ENCODE measurements at places on chromosomes 5 and 9.
A peak's percentile ranks its signal among the peaks of the same experiment; 100 is the strongest.

GRCh38 chr5:146069780-146070099, 35.6 kb downstream of the PLAC8L1 start:
- DNase-seq = no peak

- DNase-seq = no peak
These were observed 71.0 kb upstream of the RNU6ATAC start for GRCh38 chr9:134235366-134235765.

GRCh38 chr9:15416880-15417279, 5.8 kb upstream of the SNAPC3 start:
- no peak for DNase-seq

DNA sequence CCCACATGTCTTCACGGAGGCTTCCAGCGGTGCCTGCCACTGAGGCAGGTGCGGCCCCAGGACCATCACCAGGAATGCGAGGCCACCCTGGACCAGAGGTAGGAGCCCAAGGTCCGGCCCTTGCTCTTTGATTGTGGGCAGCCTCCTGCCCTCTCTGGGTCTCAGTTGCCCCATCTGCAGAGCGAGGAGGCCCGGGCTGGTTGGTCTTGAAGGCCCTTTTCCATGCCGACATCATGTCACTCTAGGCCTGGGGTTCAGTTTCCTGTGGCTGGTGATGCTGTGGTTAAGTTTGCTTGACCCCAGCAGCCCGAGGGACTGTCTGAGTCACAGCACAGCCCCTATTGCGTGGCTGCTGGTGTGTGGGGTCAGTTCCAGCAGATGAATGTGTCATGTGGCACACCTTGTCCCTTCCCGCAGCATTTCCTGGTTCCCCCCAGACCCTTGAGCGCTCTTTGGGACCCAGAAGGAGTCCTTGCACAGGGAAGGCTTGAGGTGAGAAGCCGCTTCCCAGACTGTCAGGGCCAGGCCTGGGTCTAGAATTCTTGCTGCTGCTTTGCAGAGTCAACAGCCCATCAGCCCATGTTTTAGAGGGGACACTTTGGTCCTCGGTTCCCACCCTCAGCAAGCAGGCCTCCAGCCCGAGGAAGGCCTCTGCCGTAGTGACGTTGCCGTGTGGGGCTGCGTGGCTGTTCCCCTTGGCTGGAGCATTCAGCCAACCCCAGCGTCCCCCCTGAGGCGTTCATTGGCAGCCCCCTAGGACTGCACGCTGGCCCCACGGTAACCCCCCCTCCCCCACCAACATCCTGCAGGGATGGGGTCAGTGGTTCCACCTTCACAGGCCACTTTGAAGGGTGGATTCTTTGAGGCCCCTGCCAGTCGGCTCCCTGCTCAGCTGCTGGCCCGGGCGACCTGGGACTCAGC, 31.0 kb upstream of the HMCN2 start:
- DNase-seq = no peak

GRCh38 chr5:151095341-151096000, 14.6 kb upstream of the TNIP1 start:
- peak; percentile 22 for DNase-seq

DNA sequence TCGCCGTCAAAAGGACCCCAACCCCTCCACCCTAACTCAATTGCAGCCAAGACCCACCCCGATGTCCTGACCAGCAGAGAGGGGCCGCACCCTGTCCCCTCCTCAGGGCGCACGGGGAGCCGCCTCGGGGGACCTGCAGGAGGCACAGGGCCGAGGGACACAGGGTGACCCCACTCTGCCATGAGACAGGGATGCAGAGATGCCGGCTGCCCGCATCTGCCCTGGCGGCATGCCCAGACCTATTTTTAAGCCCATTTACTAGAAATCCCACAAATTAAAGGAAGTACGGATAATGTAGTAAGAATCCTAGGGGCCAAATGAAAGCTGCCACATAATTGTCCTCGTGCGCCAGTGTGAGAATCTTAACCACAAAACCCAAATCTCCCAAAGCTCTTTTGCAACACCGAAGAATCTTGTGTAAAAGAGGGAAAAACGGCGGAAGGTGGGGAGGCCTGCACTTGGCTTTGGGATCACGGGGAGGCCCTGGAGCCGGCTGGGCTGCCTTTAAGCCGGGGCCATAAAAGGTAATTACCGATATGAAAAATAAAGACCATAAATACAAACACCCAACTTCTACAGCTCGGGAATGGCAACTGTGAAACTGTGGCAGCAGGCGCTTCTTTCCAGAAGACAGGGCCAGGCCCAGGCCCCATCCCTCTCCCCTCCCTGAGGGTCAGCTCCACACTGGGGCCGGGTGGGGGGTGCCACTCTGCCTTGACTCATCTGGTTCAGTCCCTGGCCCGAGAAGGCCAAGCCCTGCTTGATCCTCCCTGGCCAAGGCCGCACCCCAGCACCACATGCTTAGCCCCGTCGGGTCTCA, 35.0 kb downstream of the NACC2 start:
- DNase-seq = no peak

DNA sequence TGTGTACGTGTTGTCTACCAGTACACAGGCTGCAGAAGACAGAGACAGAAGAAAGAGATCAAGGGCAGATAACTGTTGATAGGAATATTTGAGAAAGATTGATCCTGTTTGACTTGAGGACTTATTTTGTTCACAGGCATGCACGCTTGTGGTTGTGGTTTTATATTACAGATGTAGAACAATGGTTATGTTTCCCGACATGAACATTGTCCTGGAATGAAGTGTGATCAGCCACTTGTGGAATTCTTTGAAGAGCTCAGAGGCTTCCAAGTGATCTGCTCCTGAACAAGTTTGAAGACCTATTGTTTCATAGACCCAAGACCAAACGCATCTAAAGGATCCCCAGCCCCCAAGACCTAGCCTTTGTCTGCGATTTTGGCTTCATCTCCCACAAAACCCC, 13.7 kb downstream of the TEX53 start:
- DNase-seq = no peak

DNA sequence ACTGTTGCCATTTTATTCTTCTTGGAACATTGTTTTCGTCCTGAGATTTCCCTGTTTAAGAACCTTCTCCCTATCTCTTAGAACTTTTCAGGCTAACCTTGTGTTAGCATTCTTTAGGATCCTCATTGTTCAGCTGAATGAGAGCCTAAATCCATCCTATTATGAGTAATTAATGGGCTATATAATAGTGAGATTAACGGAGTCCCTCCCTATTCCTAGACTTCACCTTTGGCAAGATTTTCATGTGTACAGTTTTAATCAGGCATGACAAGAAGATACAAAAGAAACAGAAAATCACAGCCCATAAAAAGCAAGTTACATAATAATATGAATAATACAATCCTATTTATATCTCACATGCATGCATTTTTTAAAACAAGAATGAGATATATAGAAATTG, 9.1 kb upstream of the MSMP start:
- DNase-seq = no peak

GRCh38 chr5:76548525-76549229, 74.5 kb downstream of the F2RL2 start:
- no peak for DNase-seq

DNA sequence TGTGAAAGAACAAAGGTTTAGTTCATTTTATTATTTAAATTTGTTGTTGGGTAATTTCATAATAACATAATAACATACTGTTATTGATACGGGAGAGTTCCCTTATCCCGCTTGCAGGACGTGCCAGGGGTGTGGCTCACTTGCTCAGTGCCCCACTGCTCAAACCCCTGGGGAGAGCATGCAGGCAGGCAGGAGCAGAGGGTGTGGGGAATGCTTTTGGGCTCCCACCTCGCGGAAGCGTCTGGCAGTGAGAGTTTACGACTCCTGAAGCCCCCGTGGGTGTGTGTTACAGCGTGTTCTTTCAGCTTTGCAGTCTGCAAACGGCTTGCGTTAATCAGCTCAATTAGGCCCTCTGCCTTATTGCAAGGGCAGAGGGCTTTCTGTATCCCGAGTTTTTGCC, 675.9 kb downstream of the SEMA5A start:
- DNase-seq = no peak

GRCh38 chr5:123754908-123755307, 242.9 kb downstream of the CSNK1G3 start:
- no peak for DNase-seq

DNA sequence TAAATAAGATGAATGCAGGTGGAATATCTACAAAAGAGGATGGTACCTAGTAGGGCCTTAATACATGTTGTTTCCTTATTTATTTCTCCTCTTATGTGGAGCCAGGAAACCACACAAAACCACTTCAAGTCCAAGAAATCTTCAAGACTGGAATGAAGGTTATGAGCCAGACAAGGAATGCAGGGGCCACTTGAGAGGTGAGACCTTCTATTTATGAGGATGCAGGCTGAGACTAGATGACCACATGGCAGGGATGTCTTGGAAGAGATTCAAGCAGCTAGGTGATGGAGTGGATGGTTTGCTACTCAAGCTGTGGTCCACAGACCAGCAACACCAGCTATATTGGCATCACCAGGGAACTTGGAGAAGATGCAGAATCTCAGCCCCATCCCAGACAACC, 92.2 kb downstream of the TNC start:
- DNase-seq = no peak

DNA sequence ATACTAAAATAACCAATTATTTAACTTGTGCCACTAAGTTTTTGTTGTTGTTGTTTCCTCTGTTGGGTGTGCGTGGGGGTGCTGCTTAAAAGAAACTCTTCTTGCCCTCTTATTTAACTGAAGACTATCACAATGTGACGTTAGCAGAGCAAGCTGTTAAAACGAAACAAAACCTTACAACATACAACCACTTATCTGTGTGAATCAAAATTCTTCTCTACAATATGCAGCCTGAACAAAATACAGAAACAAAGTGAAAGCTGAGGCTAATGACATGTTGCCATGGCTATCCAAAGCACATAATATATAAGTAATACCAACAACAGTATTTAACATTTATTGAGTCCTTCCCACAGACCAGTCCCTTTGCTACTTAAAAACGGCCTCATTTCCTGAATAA, 291.0 kb downstream of the FBXL17 start:
- no peak for DNase-seq

GRCh38 chr5:148374690-148375360, 8.9 kb upstream of the FBXO38 start:
- DNase-seq = peak; percentile 18

DNA sequence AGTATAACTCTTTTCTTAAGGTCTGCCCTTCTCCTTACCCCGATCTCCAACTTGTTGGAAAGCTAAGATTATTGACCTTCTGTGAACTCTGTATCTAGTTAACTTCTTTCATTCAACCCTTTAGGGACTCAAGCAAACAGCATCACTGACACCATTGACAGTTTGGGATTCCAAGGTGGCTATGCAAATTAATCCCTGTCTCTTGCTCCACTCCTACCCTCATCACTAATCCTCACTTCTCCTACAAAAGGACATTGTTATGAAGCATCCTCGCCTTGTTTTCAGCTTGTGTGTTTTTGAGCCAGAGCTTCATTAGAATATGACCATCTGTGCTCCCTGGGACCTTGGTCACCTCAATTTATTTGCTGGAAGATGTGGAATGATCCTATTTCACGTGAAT, 337.9 kb downstream of the PDE4D start:
- DNase-seq = no peak

DNA sequence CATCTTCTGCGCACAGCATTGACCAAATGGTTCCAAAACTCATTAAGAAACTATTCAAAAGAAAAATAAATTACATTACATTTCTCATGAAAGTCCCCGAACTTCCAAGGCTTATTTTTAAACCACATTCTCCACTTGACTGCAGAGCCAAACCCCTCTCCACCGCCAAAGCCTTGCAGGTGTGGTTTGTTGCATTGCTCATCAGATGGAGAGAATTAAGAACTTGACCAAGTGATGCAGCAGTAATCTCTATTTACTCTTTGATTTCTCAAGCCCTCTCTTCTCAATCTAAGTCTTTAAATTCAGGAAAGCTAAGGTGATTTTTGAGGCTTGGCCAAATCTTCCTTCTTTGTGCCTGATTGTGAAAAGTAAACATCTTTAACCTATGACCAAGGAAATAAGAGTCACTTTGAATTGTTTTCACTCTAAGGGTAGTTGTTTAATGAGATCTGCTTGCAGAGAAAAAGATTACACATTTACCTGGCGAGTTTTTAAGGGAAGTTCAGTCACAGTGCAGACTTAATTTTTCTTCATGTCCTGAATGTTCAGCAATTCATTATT, 290.5 kb upstream of the ITGA1 start:
- no peak for DNase-seq

- DNase-seq = no peak
These were observed 46.2 kb upstream of the FABP6 start for GRCh38 chr5:160183075-160183474.

- DNase-seq = no peak
These were observed 41.3 kb downstream of the RAPGEF1 start for GRCh38 chr9:131698618-131698985.

- no peak for DNase-seq
These were observed 13.4 kb upstream of the EXOC3 start for GRCh38 chr5:429453-430188.

DNA sequence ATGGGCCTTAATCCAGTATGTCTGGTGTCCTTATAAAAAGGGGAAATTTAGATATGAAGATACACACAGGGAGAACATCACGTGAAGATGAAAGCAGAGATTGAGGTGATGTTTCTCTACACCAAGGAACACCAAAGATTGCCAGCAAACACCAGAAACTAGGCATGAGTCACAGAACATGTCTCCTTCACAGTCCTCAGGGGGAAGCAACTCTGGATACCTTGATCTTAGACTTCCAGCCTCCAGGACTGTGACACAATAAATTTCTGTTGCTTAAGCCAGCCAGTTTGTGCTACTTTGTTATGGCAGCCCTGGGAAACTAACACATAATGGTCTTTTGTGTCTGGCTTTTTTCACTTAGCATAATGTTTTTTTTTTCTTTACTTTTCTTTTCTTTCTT, 41.2 kb upstream of the STRBP start:
- DNase-seq = no peak

DNA sequence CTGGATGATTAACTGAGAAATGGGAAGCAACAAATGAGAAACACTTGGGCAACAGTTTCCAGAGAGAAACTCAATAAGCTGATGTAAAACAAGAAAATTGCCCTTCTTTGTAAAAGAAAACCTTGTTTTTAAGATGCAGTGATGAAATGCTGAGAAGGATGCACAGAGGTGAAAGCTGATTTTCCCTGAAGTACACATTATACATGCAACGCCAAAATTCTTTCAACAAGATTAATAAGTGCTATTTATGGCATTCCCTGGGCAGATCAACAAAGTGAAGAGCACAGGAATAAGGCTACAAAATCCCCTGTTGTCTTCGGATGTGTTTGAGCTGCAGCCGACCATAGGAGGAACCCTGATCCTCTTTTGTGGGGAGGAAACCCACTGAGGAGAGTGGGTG, 208.0 kb upstream of the ANKH start:
- no peak for DNase-seq

DNA sequence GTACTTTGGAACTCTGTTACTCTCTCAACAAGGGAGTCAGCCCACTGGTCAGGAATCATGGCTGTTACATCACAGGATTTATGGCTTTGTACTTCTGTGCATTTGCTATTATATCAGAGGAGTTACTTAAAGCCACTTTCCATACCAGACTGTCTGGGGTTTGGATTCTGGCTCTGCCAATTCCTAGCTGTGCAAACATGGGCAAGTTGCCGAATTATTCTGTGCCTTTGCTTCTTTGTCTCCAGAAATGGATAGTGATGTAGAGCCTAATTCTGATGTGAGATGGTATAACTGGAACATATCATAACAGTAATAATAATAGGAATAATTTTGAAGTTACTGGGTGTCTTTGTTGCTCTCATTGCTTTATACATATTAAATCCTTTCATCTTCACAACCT, 1047.3 kb upstream of the SEMA6A start:
- DNase-seq = no peak
